ENCODE measurements at places on chromosomes 13 and 19. TPM values are rescaled to one million over a fixed set of nuclear protein-coding genes. Genes with fewer than 3 reads are reported as not detected.

DNA sequence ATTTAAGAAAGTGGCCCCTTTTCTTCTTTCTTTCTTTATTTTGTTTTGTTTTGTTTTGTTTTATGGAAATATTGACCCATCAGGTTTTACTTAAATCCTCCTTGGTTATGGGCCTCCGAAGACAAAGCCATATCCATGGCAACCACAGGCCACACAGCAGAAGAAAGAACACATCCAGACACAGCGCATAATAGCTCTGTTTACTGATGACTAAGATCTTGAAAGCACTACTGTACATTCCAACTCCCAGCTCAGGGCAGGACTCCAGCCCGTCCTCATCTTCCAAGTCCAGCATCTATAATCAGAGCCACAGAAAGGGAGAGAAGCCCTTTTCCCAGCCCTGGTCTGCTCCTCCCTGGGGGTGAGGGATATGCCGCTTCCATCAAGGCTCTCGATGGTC lies 84.3 kb downstream of the NUFIP1 start:
- DNase-seq, result peak; percentile 66

GRCh38 chr13:49936075-49936967 lies at the start of gene SPRYD7:
Gene SPRYD7 (minus strand): TSS chr13:49936340. CDS start chr13:49936235, 105 bp downstream.
- peak; percentile 99 for DNase-seq

- DNase-seq, result peak; percentile 75
Measured at GRCh38 chr19:18340990-18341868, 831 bp downstream of the PGPEP1 start.

The SOHLH2 gene
- total RNA-seq, result 0.36 TPM

DNA sequence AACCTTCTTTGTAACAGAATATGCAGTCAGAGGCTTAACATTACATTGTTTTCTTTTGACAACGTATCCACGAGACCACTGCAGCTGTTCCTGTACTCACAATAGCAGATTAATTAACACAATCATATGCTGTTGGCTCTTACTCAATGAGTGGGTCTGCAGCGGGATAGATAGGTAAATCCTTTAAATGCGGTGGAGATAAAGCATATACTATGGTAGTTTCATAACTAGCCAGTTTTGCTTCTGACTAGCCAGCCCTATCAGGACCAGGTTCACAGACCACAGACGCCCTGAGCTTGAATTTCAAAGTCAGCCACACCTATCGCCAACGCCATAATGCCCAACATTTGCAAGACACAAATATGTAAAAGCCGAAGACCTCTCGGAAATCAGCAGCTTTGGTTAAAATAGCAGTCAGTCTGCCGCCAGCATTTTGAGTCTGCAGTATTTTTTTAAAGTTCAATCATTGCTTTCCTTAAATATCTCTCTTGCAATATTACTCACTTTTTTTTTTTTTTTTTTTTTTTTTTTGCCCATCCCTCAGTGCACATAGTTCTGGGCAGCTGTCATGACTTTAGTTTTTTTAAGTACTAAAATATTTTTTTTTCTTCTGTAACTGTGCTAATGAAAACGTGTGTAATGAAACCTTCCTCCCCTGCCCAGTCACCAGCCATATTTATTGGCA lies 120.5 kb downstream of the ZNF536 start:
- DNase-seq, result no peak

The HSD17B14 gene
- total RNA-seq, result 22.2 TPM

The ZNF226 gene
- total RNA-seq, result 29.8 TPM

The GJB2 gene
- total RNA-seq, result 6.4 TPM

DNA sequence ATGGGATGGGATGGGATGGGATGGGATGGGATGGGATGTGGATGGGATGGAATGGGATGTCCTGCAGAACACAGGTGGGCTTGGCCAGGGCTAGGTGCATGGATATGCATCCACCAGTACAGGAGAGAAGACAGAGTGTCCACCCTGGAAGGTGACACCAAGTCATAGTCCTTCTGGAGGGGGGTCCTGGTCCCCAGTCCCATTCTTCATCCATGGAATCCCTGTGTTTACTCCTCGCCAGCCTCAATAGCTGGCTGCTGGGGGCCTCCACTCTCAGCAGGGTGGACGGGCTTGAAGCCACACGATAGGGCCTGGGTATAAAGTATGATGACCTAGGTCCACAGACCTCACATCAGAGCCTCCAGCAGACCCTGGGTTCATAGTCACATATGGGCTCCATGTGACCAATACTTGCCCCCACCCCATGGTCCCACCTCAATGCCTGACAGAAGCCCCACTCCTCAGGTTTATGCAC lies 40.1 kb downstream of the RFX2 start:
- peak; percentile 15 for DNase-seq

DNA sequence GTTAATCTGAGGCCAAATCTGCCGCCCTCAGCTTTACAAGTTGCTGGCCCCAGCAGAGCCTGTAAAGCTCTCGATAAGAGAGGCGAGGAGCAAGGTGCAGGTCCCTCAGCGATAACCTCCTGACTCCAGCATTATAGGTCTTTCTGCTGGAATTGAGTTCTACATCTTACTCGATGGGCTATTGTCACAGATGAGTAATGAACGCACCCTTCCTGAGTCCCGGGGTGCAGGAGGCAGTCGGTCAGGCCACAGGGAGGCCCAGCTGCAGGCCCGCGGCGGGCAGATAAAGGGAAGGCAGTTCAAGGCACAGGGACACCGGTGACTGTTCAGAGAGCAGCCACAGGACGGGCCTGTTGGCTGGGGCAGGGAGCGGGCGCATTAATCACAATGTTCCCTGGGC lies 157.6 kb upstream of the OBI1 start:
- DNase-seq, result no peak

DNA sequence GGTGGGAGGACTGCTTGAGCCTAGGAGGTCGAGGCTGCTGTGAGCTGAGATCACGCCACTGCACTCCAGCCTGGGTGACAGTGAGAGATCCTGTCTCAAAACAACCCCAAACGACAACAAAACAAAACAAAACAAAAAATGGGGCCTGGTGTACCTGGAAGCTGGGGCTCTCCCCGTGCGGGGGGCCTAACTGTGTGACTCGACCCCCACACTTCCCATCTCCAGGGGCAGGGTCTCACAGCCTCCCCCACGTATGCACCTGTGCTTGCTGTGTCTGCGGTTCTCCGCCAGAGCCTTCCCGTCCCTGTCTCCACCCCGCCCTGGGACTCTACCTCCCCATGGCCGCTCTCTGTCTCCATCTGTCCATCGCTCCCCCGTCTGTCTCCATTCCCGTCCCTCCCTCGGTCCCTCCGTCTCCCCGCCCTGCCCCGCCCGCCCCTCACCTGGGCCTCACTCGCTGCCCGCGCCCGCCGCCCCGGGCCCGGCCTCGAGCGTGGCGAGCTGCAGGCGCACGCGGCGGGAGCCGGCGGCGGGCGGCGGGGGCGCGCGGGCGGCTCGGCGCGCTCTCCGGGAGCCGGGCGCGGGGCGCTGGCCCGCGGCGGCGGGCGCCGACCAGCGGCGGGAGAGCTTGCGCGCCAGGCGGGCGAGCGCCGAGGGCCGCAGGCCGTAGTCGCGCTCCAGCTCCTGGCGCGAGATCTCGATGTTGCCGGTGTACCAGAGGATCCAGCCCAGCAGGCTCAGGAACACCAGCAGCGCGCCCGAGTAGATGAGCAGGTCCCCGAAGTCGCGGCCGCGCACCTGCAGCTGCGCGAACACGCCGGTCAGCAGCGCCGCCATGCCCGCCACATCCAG lies 587 bp downstream of the TMEM238 start:
- no peak for DNase-seq

The CEACAM21 gene
- 2.5 TPM for total RNA-seq
